ENCODE measurements at places on chromosomes 16 and 17.

- no peak for DNase-seq
These were observed 10.4 kb downstream of the GPATCH8 start for GRCh38 chr17:44492706-44493272.

DNA sequence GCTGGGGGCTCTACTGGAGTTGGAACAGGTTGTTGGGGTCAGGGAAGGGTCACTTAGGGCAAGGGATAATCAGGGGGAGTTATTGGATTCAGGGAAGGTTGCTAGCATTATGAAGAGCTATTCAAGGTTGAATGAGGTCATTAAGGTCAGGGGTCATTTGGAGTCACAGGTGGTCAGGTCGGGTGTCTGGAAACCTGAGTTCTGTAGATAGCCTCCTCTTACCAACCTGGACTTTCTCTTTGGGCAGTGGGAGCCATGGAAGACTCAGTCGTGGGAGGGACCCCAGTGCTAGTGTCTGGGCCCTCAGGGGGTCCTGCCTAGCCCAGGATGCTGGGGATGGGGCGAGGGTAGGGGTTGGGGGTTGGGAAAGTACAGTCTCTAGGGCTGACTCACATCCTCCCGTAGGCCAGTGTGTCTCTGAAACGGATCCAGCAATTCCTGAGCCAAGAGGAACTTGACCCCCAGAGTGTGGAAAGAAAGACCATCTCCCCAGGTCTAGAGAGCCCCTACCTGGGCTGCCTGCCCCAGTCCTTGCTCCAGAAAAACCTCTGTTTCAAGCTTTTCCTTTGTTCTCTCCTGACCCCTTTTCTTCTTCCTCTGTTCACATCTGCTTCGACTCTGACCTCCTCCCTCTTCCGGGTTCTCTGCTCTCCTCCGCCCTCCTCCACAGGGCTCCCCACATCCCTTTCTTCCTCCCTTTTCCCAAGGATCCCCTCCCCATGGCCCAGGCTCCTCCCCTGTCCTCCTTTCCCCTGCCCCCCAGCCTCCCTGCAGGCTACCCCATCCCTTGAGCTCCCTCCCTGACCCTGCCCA, 33.5 kb downstream of the ABCC3 start:
- peak; percentile 8 for DNase-seq

DNA sequence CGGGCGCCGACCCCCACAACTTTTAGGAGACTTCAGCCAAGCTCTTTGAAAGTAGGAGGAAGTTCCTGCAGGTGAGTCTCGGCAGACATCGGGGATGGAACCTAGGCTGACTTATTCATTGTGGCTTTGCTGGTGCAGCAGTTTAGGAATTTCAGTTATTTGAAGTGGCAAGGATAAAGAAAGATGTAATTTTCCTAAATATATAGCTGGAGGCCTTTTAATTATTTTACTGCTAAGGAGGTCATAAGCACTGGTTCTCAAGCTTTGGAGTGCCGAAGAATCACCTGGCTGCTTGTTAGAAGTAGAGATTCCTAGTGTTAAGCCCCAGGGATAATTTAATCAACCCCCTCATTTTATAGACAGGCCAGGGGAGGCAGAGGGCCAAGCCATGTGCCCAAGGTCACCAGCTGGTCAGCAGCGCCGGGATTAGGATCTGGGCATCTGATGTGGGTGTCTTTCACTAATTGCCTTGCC, 28.9 kb upstream of the BCAR1 start:
- DNase-seq = no peak

DNA sequence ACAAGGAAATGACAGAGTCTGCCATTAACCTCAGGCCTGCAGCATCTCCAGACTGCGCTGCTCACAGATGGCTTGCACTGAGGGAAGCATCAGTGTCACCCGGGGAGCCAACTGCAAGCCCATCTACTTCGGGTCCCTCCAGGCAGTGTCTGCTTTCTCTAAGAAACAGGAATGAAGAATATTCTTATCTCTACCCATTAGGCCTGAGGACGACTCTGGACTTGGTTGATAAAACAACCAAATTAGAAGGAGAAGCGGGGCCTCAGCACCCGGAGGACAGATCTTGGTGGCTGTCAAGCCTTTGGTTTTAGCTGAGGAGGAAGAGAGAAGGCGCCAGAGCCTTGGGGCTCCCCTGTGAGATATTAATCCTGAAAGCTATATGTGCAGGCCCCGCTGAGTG, 19.5 kb upstream of the MGAT5B start:
- no peak for DNase-seq

DNA sequence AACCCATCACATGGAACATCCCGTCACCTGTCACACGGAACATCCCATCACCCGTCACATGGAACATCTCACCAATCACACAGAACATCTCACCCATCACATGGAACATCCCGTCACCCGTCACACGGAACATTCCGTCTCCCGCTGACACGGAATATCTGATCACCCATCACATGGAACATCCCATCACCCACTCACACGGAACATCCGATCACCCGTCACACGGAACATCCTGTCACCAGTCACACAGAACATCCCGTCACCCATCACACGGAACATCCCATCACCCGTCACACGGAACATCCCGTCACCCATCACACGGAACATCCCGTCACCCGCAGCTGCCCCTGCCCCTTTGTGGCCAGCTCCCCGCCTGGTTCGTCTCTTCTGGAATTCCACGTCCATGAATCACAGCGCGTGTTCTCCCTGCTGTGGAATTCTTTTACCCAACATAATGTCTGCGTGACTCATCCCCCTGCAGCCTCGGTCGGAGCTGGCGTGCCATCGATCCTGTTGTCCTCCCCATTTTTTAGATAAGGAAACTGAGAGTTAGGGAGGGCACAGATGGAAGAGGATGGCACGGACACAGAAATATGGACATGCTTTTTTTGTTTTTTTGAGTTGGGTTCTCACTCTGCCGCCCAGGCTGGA, 5.6 kb downstream of the CPNE7 start:
- DNase-seq = no peak

- DNase-seq = no peak
These were observed 45.5 kb downstream of the C16orf82 start for GRCh38 chr16:27112093-27112811.
